ENCODE measurements at places on chromosomes 16 and 17. TPM values are rescaled to one million over a fixed set of nuclear protein-coding genes. Genes with fewer than 3 reads are reported as not detected.

GRCh38 chr16:8725513-8726178, 51.2 kb downstream of the ABAT start:
- no peak for DNase-seq

DNA sequence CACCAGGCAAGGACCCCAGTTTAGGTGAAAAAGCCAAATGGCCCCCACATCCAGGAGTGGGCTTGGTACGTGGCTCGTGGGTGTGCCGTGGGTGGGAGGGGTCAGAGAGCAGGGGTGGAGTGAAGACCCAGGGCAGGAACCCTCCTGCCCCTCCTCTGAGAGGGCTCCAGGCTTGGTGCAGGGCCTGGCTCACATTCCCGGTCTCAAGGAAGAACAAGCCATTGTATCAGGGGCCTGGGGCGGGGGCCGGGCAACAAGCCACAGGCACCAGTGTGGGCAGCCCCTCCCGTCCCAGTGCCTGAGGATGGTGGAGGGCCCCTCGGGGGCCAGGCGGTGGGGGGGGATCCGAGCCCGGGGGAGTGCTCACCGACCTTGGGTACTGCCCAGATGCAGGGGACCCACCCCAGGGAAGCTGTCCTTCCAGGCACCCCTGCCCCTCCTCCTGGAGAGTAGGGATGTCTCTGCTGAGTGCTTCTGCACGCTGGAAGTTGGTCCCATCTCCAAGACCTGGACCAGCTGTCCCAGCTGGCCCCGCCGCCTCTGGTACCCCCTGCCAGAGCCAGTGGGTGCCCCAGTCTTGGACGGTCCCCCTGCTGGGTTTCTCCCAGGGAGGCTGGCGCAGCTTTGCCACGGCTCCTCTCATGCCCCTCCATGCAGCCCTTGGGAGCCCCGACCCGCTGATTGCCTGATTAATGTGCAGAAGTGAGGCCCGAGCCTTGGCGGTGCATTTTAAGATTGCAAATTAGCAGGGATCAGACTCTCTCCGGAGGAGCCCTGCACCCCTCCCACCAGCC, 83.7 kb downstream of the RTN4RL1 start:
- DNase-seq: no peak

DNA sequence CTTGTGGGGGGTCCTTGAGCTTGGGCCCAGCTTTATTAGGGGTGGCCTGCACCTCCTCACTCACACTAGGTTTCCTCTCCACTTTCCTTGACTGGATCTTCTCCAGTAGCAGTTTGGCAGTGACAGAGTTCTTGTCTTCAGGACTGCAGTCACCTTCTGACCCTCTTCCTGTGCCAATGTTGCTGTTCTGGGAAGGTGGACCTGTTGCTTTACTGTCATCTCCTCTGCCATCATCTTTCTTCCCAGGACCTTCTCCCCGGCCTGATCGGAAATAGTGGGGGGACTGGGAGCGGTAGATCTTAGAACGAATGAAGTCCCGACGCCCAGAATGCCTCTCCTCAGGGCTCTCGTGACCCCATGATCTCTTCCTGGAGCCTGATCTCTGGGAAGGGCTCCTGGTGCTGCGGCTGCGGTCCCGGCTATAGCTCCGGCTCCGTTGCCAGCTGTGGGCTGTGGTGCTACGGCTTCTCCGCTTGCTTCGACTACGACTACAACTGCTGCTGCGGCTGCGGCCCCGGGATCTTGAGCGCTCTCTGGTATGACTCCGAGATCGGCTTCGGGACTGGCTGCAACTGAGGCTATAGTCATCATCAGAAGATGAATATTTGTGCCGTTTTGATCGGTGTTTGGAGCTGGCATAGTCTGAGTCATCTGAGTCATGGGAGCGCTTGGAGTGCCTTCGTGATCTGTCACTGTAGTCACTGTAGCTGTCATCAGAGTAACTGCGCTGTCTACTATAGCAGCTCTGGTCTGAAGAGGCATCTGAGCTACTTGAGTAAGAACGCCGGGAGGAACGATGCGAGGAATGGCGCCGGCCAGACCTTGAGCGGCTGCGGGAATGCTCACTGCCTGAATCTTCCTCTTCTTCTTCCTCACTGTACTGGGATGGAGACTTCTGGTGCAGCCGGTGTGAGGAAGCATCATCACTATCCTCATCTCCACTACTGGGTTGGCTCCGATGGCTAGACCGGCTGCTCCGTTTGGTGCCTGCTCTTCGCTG, 9.5 kb upstream of the ITGA2B start:
- DNase-seq: no peak

DNA sequence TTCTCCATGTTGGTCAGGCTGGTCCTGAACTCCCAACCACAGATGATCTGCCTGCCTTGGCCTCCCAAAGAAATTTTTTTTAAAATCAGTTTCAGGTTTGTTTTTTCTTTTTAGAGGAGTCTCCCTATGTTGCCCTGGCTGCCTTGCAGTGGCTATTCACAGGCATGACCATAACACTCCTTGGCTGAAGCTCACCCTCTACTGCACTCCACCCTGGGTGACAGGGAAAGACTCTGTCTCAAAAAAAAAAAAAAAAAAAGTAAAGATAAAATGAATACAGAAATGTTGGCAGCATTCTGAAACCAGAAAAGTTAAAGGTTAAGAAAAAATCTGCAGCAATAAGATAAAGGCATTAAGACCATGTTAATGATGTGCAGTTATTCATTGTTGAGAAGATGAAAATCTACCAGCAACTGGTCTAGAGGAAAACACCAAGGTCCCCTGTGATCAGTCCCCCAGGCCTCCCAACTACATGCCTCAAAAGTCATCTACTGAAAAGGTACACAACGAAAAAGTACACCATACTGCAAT, 15.1 kb downstream of the YWHAE start:
- no peak for DNase-seq

- DNase-seq: no peak
Observed at GRCh38 chr17:44848257-44848795, 643 bp downstream of the HIGD1B start.

- DNase-seq: no peak
Observed at GRCh38 chr17:46178550-46179214, 14.5 kb downstream of the KANSL1 start.

DNA sequence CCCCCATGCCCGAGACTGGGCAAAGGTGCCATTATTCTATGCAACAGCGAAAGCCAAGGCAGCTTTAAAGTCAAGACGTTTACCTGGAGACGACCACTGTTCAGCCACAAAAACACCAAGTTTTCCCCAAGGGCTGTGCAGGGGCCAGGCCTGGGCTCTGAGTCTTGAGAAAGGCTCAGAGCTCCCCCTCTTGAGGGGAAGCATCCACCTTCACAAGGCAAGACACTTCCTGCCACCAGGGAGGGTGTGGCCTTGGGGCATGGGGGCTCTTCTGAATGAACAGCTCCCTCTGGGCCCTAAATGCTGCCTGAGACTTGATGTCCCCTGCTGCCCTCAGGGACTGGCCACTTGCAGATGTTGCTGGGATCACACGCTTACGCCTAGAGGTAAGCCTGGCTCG, 26.5 kb downstream of the PDIA2 start:
- no peak for DNase-seq

- DNase-seq: peak; percentile 96
Observed at GRCh38 chr17:61862975-61863800, at the start of gene BRIP1. Gene BRIP1 (minus strand): TSS chr17:61863528. CDS start chr17:61861539, 1,989 bp downstream.

DNA sequence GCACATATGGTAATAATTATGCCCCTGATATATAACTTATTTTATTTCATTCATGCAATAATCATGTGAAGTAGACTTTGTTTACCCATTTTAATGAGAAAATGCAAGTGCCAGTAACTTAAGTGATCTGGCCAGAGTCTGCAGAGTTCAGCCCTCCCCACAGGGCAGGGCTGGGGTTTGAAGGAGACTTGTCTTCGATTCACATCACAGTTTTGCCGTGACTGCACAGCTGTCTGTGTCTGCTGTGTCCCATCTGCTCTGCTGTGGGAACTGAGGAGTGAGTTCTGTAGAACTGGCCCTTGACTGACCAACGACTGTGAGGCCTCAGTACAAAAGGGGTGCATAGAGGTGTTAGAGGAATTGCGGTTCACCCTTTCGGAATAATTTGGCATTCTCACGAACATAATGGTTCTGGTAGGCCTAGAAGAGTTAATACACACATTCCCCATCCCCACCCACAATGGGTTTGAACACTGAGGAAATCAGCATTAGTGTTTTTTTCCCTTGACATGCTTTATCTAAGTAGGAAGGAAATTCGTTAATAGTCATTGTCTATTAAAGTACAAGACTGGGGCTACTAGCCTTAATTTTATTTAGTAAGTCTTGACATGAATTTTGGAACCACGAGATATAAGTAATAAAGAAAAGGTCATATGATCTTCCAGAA, 113.6 kb upstream of the MON1B start:
- no peak for DNase-seq

GRCh38 chr16:68802190-68802589, 41.1 kb upstream of the TANGO6 start:
- DNase-seq: no peak

DNA sequence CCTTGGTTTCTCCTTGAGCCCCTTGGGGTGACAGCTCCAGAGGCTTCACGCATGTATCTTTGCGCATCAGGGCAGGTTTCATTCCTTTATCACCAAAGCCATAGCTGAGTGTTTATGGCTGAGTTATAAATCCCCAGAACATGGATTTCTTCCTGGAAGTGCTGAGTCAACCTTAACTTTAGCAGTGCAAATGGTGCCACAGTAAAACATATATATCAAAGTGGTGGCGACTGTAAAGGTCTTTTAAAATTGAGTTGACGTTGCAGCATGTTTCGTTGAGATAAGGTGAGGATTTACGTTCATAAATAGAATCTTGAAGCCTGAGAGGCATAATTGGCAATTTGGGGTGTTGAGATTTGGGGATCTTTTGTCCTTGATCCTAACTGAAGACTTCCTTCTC, 214.1 kb downstream of the HS3ST4 start:
- no peak for DNase-seq

- DNase-seq: no peak
Observed at GRCh38 chr17:65593855-65594845, 32.7 kb upstream of the AXIN2 start.

DNA sequence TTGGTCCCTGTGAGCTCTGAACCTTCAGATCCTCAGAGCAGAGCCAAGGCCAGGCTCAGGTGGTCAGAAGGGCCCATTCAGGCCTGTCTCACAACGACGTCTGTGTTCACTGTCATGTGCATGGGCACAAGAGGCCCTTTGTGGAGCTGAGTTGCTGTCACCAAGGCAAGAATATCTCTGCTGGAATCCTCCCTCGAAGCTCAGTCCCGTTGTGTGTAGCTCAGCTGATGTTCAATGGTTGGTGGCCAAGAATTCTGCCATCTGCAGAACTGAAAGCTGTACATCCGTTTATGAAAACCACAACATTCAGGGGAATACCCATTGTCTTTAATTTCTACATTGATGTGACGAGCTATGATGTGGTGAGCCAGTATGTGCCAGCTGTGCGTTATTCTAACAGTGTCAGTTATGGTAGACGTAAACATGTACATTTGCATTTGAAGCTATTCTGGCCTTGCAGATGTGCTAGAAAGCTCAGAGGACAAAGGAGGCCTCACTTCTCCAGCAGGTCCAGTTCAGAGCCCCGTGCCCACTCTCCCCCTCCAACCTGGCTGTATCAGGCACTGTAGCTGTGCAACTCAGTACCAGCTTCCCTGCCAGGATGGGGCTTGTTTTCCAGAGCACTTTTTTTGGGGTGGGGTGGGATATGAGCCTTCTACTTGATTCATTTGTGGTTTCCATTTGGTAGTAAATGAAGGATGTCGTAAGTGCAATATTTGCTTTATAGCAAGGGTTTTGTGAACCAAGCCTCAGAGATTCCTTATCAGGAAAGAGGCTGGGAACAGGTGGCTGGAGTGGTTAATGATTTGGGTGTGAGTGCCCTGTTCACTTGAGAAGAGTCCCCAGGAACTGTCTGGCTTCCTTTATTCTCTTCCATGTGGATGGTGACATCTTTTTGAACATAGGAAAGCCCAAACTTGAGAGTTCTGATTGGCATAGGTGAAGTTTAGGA, 56.1 kb downstream of the B9D1 start:
- no peak for DNase-seq

DNA sequence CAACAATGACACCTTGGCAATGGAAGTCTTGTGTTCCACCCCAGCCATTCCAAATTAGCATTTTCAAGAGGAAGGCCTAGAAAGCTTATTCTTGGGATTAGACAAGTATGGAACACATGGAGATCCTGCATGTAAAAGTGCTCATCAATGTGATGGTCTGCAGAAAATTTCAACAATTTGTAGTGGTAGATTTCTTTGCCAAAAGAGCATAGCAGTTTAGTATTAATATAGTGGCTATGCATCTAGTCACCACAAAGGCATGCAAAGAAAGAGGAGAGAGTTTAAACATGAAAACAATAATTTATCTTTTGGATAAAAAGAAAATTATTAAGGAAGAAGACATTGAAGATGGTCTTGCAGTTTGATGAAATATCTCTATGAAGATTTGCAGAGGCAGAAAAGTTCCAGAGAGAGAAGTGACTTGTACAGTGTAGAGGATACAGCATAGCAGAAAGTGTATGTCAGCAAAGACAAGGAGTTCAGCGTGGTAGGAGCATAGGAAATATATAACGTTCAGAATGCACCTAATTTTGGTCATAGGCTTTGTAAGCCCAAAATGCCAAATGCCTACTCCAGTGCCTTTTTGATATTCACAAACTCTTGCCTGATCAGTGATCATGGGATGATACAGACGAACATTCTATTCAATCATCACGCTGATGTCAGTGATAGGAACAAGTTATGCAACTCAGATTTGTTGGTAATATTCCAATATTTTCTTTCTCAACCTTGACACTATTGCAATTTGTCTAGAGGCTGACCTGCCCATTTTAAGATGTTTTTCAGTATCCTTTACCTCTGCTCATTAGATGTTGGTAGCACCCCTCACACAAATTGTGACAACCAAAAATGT, 727.9 kb upstream of the SOX9 start:
- no peak for DNase-seq

GRCh38 chr16:90070440-90070839, 6.7 kb downstream of the PRDM7 start:
- no peak for DNase-seq

Gene ODF4
- not detected for total RNA-seq

Gene TBC1D3G
- not detected for total RNA-seq

Gene KRTAP4-1
- 0.53 TPM for total RNA-seq

Gene TP53TG3F
- total RNA-seq: not detected

Gene CPHXL2
- not detected for total RNA-seq
